CD4-positive, alpha-beta T cell treated with Interleukin-6 at 100 ng/mL for 8 hours (primary cell): ENCODE measurements at places on chromosomes 13 and 19.

GRCh38 chr19:13841962-13842290 is 35.0 kb upstream of the NANOS3 start:
- no peak for DNase-seq

- no peak for DNase-seq
These were observed 7.2 kb downstream of the DAPK3 start for GRCh38 chr19:3963458-3964255.

DNA sequence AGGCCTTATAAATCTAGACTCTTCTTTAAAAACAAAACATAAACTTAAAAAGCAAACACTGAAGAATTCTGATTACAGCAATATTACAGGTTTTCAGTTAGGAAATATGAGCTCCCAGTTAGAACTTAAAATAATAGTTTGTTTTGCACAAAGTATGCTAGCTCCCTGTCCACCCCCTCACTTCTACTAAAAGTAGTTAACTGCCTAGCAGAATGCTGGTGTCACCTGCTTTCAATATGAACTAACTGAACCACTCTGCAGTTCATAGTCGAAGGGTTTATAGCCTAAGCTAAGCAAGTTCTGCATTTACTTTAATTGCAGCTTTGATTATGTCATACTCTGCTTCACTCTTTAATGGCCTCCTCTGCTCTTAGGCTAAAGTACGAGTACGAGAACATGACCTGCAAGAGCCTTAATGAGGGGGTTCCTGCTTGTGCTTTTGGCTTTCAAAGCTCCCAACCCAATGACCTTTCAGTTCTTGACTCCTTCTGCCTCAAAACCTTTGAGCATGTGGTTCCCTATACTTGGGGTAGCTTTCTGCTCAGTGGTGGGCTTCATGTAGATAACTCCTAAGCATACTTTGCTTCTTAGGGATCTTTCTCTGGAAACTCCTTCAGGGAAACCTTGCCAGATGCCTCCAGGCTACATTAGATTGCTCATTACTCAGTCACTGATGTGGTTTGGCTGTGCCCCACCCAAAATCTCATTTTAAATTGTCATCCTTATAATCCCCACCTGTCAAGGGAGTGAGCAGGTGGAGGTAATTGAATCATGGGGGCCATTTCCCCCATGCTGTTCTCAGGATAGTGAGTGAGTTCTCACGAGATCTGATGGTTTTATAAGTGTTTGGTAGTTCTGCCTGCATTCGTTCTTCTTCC is 278.9 kb upstream of the ARGLU1 start:
- DNase-seq: no peak

DNA sequence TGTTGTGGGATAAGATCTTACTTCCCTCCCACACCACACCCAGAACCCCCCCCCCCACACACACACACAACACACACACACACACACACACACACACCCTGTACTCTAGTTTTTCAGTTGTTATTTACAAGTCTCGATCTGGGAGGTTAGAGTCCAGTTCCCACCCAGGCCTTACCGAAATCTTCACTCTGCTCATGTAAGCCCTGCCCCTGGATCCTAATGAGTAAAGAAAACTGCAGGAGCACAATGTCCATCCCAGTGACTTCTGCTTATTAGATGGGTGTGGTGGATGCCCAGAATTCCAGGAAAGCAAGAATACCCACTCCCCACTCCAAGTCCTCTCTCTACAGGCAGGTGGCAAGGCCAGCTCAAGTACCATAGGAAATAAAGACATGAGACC is 23.0 kb downstream of the STARD13 start:
- DNase-seq: no peak

GRCh38 chr19:53624771-53625545 is 6.8 kb upstream of the DPRX start:
- DNase-seq: no peak

GRCh38 chr19:33404506-33405253 is 31.2 kb downstream of the CEBPG start:
- DNase-seq: no peak

GRCh38 chr19:18041054-18041453 is 33.1 kb downstream of the ARRDC2 start:
- no peak for DNase-seq

DNA sequence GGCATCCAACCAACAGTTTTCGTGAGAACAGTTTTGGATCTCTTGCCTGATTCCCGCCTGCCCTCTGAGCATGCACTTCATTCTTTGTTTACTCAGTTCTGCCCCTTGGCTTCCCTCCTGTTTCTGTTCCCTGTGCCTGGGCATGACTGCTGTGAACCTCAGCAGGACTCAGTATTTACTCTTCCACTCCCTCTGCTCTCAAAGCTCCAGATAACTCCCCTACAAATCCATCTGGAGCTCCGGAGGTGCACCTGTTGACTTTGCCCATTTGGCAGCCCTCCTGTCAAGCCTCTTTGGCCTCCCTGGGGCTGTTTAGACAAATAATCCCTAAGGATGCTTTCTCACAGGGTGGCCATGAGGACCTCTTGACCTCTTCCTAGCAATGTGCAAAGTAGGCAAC is 34.2 kb upstream of the ARGLU1 start:
- no peak for DNase-seq

DNA sequence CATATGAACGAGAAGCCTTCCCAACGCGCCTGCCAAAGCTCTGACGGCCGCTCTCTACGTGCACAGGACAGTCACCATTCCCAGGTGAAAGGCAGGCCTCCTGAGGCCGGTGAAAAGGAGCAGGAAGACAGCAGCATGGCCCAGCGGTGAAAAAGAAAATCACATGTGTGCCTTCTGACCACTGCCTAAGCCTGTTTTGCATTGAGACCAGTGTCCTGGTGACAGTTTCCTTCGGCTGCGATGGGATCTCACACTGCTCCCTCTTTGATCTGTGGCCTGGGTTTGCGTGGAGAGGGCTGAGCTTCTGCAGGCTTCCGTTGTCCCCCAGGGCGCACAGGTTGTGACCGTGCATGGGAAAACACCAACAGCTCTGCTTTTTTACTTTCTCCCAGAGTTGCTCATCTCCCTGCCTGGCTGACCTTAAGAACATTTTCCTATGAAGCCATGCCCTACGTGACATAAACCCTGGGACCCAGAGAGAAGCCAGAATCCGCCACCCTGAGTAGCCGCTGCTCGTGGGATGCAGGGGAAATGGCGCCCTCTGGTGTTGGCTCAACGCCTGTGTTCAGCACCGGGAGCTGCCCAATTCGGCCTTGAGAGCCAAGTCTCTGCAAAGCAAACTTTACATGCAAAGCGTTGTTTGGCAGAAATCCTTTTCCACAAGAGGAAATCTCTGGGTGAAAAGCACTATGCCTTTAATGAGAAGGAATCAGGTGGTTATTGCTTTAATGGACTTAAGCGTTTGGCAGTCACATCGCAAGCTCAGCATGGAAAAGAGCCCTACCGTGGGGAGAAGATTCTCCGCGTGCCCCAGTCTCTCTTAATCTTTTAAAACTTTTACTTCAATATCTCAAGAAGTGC is 112.2 kb upstream of the GPR12 start:
- DNase-seq: no peak

GRCh38 chr13:48749144-48749543 is 95.4 kb downstream of the CYSLTR2 start:
- DNase-seq: no peak

- no peak for DNase-seq
These were observed 5.6 kb upstream of the SIGLEC14 start for GRCh38 chr19:51652266-51652665.

GRCh38 chr13:34153428-34154180 is 335.7 kb downstream of the RFC3 start:
- DNase-seq: no peak

- DNase-seq: no peak
These were observed 132.8 kb upstream of the MYO16 start for GRCh38 chr13:108496362-108497210.

DNA sequence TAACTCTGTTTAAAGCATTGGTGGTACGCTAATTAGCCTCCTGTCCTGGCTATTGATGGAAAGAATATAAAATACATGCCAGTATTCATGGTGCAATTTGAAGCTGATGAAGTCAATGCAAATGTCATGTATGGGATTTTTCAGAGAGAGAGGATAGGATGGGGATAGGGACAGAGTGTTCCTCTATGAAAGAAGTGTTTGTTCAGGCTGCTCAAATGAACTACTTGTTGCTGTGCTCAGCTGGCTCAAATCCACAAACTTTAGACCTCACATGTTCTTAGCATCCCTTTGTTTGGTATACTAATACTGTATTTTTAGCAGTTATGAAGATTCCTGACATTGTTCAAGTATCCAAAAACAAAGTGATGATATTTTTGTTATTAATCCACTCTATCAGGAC is 116.5 kb downstream of the SLITRK1 start:
- DNase-seq: no peak

DNA sequence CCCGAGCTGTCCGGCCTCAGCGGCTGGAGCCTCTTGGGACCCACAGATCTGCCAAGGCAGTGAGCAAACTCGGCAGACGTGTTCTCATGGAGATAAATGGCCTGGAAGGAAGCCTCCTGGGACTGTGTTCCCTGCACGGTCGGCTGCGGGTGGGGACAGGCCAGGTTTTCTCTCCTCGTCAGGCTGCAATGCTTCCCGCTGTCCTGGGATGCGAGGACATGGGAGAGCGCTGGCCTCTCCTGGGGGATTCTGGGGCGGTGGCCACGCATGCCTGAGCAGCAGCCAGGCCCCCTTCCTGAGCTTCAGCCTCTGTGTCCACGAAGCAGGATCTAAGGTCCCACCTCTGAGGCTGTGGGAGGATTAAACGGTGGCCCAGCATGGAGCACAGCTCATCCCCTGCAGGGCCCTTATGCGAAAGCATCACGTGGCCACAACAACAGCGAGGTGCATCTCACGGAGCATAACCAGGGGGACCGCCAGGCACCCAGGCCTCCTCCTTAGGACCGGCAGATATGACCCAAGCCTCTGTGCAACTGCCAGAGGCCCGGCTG is 21.2 kb upstream of the C13orf46 start:
- no peak for DNase-seq

DNA sequence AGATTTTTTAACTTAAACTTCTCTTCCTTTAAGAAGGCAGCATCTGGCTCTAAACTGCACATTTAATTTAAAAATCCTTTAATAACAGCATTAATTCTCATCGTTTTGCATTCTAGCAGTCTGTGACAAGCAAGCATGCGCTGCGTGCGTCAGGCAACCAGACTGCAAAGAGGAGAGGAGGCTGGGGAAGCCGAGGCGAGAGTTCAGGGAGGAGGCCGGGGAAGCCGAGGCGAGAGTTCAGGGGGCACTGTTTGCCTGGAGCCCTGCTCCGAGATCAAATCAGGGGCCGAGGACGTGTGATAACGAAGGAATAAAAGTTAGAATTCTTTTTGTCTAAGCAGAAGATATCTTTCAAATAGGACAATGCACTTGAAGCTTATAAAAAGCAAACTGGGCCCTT is 435.7 kb downstream of the EFNB2 start:
- no peak for DNase-seq

DNA sequence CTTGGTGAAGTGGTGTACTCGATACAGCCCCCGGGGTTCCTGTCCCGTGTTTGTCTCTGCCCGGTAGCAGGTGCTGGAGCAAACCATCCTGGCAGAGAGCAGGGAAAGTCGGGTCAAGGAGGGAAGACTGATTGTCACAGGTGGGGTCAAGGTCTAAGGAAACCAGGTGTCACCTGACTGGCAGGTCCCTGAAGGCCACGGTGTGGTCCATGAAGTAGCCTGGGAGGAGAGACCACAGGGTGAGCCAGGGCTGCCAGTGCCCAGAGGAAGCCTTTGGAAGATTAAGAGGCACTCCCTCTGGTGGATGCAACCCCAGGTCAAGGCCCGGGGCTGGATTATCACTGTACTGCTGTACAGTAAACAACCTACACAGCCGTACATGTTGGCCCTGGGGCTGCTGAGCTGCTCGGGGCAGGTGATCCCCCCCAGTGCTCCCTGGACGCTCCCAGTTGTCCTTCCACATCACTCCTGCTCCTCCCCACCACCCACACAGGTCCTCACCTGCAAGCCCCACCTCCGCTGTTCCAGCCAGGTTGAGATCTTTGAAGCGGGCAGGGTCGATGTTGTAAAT is 6.0 kb upstream of the CCER2 start:
- no peak for DNase-seq

- DNase-seq: no peak
These were observed 1193.0 kb downstream of the UQCRFS1 start for GRCh38 chr19:28019901-28020300.

- no peak for DNase-seq
These were observed 66.2 kb downstream of the SPATA13 start for GRCh38 chr13:24226762-24227161.

DNA sequence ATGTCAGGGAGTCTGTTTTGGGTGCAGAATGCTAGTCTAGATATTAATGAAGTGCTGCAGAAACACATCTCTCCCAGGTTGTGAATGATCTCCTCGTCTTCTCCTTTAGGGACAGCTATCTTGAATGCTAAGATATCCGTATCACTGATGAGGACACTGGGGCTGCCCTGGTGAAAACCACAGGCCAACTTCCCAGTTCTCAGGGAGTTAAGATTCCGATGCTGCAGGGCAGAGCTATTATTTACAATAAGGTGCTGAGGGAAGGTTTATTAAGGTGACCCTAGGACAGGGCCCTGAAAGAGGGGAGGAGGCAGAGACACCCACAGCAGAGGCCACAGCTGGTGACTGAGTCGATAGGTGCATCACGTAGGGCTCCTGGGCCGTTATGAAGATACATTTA is 66.1 kb downstream of the TNFRSF19 start:
- DNase-seq: no peak

GRCh38 chr19:46974181-46974580 is 45.5 kb upstream of the NPAS1 start:
- no peak for DNase-seq

- peak; percentile 27 for DNase-seq
These were observed 2.8 kb downstream of the GIPR start for GRCh38 chr19:45670670-45671453.

GRCh38 chr13:20301403-20302071 is 69.4 kb upstream of the GJB6 start:
- no peak for DNase-seq

DNA sequence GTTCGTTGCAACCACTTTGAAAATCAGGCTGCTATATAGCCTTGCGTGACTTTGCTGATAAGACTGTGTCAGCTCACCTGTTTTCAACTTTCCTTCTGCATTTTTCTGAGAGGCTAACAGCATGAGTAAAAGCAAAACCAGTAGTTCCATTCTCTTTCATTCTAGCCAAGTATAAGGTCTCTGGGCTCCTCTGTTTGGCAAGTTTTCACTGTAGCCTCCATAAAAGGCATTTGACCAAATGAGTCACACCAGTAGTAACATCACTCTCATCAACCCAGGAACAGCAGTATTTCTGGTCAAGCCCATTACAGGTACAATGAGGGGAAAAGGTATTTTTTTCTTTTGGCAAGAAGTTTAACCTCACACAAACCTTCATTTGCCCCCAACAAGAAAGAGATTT is 1149.8 kb upstream of the MIR17HG start:
- DNase-seq: no peak
